ENCODE measurements at places on chromosomes 6 and 20.

GRCh38 chr6:44649365-44650025 lies 262.0 kb downstream of the CDC5L start:
- DNase-seq = no peak

DNA sequence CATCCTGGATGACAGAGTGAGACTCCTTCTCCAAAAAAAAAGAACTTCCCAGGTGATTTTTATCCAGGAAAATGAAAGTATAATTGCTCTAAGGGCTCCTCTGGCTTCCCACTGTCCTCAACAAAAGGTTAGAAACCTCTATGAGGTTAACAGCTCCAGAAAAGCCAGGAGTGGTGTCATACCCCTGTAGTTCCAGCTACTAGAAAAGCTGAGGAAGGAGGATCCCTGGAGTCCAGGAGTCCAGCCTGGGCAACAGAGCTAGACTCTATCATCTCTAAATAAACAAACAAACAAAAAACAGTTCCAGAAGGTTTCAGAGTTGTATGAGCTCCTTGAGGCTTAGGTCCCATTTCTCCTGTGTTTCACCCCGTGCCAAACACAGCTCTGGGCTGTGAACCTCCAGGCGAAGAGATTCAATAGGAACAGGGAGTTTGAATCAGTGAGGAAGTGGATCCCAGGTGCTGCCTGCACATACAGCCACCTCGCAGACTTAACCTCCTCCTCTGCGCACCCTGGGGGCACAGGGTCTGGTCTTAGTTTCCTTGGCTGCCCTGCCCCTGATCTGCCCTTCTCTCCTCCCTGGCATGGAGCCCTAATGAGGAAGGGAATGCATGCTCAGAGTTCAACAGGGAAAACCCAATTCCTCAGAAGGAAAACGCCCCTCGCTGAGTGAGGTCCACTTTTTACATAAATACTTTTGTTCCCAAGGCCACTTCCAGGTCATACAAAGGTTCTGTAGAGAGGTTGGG lies 31.0 kb downstream of the ZC3H12D start:
- DNase-seq = no peak

DNA sequence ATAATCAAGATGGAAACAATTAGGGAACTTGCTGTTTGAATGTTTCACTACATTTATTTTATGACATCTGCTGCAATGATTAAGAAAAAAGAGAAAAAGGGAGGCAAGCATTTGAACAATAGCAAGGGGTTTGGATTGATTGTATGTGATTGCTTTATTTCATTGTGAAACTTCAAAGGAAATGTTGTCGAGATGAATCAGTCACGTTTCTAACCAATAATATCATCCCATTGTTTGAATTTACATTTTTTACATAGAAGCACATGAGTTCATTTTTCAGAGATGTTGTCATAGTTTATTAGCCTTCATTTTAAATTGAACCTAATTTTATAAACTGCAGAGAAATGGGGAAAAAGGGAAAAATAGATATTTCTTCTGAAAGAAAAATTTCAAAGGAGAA lies 572.0 kb downstream of the KIF16B start:
- no peak for DNase-seq

GRCh38 chr6:38481851-38482250 lies 157.9 kb downstream of the BTBD9 start:
- DNase-seq = no peak

- no peak for DNase-seq
These were observed 345.0 kb downstream of the PREX1 start for GRCh38 chr20:48482790-48483189.

- DNase-seq = no peak
These were observed 10.6 kb downstream of the IL22RA2 start for GRCh38 chr6:137162692-137163306.

GRCh38 chr20:25491446-25492038 lies 84.1 kb downstream of the GINS1 start:
- DNase-seq = no peak

GRCh38 chr6:16305246-16305725 lies 66.9 kb downstream of the GMPR start:
- no peak for DNase-seq

- no peak for DNase-seq
These were observed 59.4 kb downstream of the GINS1 start for GRCh38 chr20:25466846-25467245.

DNA sequence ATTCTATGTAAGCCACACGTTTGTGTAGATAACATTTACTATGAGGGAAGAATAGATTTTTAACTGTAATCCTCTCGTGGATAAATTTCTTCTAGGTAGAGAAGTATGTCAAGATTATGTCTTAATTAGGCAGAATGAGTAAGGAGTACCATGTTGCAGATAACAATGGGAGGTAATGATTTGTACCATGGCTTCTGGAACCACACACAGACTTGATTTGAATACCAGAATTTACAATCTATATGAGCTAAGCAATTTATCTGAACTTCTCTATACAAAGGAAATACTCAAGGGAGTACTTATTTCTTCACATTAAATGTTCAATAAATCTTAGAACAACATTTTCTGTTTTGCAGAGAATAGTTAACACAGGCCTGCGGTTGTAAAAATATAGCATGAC lies 51.5 kb downstream of the RPS12 start:
- no peak for DNase-seq

GRCh38 chr6:143970456-143971218 lies 37.4 kb downstream of the PLAGL1 start:
- DNase-seq = no peak

GRCh38 chr6:137811121-137811915 lies 55.7 kb upstream of the TNFAIP3 start:
- DNase-seq = peak; percentile 45

GRCh38 chr20:45008521-45009049 lies 42.3 kb downstream of the STK4 start:
- no peak for DNase-seq

DNA sequence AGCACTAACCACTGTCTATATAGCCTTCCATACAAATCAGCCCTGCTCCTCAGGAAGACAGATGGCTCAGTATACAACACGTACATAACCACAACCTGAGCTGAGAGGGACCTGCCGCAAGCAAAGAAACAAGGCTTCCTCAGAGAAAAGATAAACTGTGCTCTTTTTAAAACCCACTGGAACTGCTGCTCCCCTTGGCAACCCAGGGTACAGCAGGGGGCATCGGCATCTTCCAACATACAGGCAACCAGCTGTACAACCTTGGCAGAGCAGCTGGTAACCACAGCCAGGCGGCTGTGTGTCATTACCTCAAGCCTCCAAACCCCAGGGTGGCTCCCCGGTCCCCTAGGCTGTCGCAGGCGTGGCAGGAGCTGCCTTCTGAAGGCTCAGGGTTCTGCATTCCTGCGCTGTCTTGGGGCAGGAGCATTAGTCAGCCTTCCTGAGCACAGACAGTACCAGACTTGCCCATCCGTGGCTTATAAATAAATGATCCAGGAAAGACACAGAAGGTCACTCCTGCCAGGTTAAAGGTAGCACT lies 249.5 kb downstream of the ADGRG6 start:
- DNase-seq = no peak

GRCh38 chr6:6723921-6724538 lies 135.5 kb downstream of the LY86 start:
- no peak for DNase-seq

DNA sequence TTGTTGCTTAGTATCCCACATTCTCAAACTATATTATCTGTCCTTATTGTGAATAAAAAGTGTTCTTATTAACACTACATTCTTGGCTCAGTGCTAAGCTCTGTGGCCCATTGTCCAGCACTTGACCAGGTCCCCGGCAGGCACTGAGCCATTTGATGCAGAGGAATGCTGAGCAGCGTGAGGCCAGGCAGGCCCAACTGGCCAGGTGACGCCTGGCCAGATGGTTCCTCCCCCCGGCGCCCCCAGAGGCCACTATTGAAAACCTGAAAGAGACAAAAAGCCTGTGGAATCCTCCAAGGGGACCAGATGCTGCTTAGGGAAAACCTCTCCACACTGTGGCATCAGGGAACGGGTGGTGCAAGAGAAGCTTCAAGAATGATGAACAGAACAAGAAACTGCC lies 597.5 kb upstream of the JAG1 start:
- DNase-seq = no peak

- DNase-seq = no peak
These were observed 7.7 kb downstream of the NTSR1 start for GRCh38 chr20:62716198-62716940.

GRCh38 chr6:53628354-53629119 lies 37.0 kb downstream of the KLHL31 start:
- DNase-seq = no peak

DNA sequence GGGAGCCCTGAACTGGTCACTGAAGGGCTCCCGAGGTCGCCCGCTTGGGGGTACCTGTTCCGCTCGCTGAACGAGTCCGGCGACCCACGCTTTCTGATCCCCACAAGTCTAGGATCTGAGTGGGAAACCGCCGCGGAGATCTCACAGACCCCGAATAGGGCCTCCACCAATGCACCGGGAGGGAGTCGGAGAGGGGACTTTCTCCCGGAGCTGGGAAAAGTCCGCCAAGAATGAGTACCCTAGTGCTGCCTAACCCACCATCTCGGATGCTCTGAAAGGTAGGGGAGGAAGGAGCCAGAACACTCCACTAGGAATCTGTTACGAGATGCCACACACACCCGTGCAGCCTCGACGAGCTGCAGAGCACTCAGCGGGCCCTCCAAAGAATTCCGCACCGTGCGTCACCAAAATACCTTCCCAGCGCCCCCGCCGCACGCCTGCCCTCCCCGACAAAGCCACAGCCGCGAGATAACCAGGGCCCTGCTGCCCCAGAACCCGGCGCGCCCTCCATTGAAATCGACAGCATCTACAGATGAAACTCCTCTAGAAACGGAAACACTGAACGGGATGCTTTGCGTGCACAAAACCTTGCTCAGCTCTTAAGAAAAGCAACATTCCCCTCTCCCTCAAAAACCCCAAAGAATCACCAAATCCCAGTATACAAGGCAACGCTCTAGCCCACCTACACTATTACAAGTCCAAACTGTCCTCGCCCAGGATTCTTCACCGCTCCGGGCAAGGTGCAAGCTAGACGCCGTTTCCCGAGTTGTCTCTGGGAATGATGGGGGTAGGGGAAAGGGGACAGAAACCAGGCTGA lies 686 bp downstream of the COL12A1 start:
- no peak for DNase-seq

DNA sequence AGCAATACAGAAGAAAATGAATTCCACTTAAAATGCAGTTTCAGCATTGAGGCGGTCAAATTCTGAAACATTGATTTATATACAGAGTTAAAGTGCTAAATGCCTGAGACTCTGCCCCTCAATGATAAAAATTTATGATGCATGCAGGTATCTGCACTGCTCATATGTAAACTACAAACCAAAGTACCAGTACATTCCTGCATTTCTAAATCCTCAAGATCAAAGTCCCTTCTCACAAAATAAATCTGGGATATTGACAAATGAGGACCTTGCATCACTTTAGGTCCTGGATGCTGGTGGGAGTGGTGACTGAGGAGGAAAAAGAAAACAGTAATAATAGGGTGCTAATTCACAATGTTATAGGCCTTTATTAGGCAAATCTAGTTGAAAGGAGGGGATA lies 101.9 kb downstream of the FIG4 start:
- DNase-seq = no peak

- DNase-seq = no peak
These were observed 16.9 kb upstream of the SRSF3 start for GRCh38 chr6:36577301-36577700.

GRCh38 chr6:159887146-159887545 lies 3.6 kb upstream of the MAS1 start:
- DNase-seq = no peak

DNA sequence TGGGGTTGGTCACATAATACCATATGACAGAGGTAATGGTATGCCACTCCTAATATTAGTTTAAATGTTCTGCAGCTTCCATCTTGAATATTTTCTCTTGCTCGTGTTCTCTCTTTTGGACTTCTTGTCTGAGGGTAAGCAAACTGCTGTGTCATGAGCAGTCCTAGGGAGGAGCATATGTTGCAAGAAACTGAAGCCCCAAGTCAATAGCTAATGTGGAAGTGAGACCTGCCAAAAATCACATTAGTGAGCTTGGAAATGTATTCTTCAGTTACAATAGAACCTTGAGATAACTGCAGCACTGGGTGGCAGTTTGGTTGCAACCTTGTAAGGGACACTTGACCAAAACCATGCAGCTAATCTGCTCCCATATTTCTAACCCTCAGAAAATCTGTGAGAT lies 178.2 kb upstream of the IMPG1 start:
- DNase-seq = no peak

DNA sequence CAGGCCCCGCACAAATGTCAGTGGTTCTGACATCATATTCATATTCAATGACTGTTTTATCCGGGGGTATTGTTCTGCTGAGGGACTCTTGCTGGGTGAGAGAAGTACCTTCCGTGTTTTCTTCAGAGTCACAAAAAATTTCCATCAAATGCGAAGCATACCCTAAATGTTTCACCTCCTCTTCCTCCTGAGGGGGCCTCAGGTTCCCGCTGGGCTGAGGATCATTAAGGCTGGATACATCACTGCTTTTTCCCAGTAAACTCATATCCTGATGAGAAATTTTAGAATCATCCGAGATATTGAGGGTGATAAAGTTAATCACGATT lies 42.8 kb downstream of the IL20RA start:
- no peak for DNase-seq

DNA sequence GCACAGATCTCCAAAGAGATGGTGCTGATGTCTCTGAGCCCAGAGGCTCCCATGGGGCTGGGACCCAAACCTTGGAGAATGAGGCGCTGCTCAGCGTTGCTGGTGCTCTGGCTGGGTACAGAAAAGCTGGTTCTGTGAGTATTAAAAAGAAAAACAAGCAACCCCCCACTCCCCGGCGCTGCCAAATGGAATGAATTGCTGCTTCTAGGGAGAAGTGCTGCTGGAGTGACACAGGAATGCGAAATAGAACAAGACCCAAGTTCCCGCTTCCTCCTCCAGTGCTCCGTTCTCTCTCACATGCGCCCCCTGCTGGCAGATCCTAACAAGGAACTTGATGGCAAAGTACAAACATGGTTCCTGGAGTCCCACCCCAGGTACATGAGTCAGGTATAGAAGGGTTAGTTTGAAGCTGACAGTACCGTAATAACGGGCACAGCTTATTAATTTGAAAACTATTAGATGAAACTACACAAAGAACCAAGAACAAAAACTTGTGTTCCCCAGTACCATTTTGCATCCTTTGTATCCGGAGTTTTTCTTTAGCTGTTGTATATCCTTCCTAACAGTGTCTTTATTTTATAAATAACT lies 2.1 kb upstream of the DDX27 start:
- DNase-seq = peak; percentile 89

GRCh38 chr20:53964501-53965253 lies 105.7 kb downstream of the BCAS1 start:
- no peak for DNase-seq

- DNase-seq = no peak
These were observed 95.7 kb upstream of the GGTLC1 start for GRCh38 chr20:24084281-24084680.

DNA sequence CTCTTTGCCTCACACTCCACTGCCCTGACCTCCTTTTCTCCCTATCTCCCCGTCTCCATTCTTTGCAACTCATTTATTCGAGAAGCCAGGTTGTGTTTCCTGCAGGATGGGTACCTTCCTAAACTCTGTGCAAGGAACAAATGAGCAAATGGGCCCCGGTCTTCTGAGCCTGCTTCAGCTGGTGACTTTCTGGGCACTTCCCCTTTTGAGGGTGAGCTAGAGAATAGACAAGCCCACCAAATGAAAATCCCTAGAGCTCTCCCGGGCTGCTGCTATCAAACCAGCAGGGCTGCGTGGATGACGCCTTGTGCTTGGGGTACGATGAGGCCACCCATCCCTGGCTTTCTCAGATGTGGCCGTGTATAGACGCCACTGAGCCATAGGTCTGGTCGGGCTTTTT lies 91.0 kb upstream of the FOXA2 start:
- no peak for DNase-seq

- no peak for DNase-seq
These were observed 11.0 kb downstream of the TREM1 start for GRCh38 chr6:41275489-41275888.

All from DMS153 (cell line).